CD4-positive, alpha-beta T cell treated with Interferon gamma for 1 hour (primary cell): ENCODE measurements at places on chromosomes 2 and 18.

GRCh38 chr2:290090-290722 lies 2.3 kb upstream of the ALKAL2 start:
- peak; percentile 33 for DNase-seq

DNA sequence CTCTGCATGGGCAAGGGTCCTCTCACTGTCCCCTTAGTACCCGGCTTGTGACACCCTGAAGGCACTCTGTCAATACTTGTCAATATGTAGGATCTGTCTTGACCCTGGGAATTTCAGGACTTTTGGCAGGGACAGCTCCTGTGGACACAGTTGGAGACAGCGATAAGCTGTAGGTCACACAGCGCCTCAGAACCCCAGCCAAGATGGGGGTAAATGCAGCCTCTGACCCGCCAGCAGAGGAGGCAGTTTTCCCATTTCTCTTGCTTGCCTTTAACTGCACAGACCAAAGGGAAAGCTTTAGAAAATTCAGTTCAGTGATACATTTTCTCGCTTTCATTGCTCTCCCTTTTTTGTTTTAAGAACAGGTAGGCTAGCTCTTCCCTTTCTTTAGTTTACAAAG lies 54.8 kb upstream of the KLHL29 start:
- DNase-seq = no peak

DNA sequence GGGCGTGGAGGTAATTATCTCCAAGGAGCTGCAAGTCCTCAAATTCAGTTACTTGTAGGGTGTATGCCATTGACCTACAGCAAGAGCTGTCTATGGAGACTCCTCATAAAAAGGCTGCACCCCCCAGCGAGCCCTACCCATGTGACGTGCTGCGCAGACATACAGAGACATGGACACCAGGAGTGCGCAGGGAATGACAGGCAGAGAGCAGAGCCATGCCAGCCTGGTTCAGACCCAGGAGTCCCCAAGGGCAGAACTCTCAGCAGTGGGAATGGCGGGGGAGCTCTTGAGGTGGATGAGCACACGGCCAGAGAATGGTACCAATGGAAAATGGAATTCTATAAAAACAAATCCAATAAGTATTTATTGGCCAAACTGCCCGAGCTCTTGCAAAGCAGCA lies 310.1 kb downstream of the MYCN start:
- no peak for DNase-seq

DNA sequence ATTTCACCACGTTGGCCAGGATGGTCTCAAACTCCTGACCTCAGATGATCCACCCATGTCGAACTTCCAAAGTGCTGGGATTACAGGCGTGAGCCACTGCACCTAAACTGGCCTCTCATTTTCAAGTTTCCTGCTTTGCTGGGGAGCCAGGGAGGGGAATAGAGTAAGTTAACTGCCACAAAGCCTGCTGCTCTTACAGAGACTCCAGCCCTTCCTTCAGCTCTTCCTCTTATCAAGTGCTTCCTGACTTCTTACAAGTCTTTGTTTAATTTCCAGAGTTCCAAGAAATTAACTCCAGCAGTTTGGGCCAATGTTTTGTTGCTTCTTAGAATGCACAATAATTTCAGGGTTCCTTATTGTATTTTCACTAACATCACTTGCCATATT lies 24.3 kb upstream of the UBE2F start:
- no peak for DNase-seq

- DNase-seq = no peak
These were observed 921.3 kb downstream of the CPS1 start for GRCh38 chr2:211477537-211478275.

- no peak for DNase-seq
These were observed 3.0 kb downstream of the PROC start for GRCh38 chr2:127421116-127421800.

DNA sequence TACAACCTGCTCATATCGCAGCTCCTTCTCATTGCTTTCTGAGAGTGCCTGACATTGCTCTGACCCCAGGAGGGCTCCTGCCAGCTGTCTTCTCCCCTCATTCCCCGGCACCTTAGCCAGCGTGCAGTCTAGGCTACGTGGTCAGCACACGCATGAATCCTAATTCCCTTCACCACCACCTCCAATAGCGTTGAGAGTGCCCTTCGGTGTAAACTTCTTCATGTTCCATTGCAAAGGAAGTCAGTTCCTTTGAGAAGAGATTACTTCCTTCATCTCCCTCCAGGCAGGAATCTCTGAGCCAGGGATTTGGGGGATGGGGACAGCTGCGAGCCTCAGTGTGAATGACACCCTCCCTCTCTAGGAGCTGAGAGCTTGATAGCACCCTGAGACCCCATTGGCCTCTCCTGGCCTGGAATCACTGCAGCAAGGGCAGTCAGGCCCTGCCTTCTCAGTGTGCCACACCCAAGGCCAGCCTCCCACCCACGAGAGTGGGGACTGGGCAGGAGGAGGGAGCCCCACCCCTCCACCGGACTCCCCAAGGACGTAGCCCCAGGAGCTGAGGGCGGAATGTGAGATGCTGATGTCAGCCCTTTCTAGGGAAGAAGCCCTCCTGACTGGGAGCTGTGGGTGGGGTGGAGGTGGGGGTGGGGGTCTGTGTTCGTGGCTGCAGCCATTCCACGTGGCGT lies 53.4 kb downstream of the SLC66A2 start:
- no peak for DNase-seq

DNA sequence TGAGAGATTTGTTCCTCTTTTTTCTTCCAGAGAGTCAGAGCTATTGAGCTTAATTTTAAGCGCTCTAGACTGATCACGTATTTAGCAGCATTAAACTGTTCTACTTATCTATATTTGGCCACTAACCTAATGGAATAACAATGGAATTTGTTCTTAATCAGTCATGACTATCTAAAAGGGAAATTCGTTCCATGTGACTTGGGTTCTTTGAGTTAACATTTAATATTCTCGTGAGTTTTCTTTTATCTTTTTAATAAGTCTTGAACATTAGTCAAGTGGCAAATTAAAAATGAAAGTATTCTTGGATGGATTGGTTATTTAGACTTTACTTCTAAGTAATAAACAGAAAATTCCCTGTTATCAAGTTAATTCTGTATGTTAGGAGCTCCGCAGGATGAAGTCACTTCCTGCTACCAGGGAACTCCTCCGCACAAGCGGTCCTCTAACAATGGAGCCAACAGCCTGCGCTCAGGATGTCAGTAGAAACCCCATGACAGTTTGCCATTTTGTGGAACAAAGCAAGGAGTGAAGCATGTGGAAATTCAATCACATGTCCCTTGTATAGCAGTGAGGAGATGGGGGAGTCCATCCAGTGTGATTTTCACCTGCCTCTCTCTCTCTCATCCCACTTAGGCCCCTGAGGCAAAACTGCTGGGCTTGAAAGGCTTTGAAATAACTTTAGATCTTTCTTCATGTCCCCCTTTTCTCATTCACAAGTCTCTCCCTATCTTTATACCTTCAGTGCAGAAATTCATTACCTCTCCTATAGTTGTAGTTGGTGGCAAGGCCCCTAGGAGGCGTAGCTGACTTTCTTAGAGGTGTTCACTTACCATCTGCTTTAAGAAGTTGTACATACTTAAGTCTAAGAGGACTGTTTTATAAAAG lies 138.1 kb downstream of the WDR7 start:
- no peak for DNase-seq

GRCh38 chr18:59070181-59070912 lies 69.3 kb upstream of the SEC11C start:
- peak; percentile 62 for DNase-seq

- no peak for DNase-seq
These were observed 37.9 kb downstream of the GDF7 start for GRCh38 chr2:20704886-20705285.

GRCh38 chr2:159863526-159864160 lies 65.6 kb upstream of the CD302 start:
- DNase-seq = no peak

DNA sequence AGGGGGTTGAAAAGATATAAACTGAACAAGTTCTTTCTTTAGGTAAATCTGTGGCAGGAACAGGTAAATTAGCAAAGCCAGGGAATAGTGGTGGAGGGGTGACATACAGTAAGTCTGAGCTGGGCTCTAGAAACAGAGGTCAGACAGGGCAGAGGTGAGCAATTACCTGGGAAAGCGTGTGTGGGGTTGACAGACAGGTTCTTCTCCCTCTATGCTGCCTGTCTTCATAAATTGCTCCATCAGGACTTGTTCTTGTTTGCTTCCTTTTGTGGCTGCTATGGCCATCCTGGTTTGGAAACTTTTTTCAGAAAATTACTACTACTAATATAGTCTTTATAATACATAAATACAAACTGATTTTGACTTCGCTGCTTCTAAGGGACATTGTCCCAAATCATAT lies 3.4 kb upstream of the ANKRD12 start:
- DNase-seq = no peak

DNA sequence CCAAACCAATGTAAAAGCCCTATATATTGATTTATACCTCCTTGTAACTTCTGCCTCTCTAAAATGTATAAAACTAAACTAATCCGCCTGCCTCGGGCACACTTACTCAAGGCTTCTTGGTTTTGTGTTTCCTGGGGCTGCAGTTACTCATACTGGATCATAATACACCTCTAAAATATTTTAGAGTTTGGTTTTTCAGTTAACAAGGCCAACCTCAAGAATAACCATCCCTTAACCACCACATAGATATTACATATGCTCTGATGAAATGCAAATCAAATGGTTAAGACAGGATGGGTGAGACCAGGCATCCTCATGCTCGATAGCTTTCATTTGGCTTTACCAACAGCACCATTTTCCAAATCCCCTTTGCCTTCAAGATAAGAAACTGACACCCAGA lies 46.4 kb downstream of the UXS1 start:
- no peak for DNase-seq

- no peak for DNase-seq
These were observed 54.7 kb downstream of the CD28 start for GRCh38 chr2:203761121-203761520.

DNA sequence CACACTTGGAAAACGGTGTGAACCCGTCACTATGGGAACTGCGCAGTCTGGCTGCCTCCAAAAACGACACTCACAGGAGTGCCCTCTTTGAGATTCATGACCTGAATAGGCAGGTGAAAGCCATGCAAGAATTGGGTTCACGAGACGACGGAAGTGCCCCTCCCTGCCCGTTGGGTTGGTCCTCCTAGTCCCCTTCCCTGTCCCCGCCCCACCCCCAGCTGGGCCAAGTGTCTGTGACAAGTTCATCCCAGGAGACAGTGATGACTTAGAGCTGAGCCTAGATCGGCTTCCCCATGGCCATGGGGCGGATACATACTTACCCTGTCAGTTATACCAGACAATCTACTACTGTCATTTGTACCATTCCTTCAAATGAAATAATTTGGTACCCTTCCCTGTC lies 1137.7 kb upstream of the CHAC2 start:
- DNase-seq = no peak
